ENCODE measurements at places on chromosomes 3 and 15. TPM values are rescaled to one million over a fixed set of nuclear protein-coding genes. Genes with fewer than 3 reads are reported as not detected.

DNA sequence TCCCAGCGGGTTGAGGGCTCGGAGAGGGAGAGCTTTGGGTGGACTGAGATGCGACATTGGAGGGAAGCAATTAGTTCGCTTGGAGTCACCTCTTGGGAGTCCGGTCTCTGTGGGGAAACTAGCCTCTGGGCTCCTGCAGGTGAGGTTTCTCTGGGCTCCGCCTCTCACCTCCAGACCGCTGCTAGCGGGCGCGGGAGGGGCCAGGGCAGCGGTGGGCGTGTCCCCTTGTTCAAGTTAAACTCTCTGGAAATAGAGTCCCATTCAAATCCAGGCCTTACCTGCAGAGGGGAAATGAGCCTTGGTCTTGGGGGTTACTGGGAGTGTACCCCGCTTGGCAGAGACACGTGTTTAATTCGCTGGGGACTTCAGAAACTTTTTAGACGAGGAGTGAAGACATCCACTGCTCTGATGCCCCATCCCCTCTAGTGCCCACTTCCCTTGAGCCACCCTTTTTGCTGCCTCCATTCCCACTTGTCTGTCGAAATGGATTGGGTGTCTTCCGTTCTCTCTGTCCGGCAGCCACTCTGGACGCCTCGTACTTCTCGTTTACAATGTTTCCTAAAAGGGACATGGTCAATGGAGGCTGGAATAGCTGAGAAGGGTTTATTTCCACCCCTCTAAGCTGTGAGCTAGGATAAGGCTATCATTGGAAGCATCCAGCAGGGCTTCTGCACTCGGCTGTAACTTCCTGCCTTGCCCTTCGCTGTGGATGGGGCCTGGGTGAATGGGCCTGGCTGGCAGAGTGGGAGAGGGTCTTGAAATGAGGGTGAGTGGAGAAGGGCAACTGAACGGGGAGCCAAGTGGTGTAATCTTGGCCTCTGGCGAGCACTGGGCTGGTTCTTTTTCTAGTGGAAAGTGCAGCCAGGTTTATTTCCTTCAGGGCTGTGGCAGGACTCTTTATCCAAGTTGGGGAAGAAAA lies 1.1 kb downstream of the MITF start:
- no peak for DNase-seq

DNA sequence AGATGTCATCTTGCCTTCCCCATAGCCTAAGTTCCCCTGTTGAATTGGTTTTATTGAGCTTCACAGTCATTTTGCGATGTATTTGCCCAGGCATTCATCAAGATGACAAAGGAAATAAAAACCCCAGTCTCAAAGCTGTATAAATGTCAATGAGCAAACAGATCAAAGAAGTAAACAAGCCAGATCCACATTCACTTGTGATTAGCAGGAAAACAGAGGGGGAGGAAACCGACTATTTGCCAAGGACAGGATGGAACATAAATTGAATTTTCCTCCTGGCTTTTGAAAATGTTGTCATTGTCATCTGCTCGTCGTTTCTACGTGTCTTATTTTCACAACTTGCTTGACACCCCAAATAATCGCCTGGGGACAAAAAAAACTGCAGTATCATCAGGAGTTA lies 83.5 kb downstream of the SV2B start:
- DNase-seq: no peak

DNA sequence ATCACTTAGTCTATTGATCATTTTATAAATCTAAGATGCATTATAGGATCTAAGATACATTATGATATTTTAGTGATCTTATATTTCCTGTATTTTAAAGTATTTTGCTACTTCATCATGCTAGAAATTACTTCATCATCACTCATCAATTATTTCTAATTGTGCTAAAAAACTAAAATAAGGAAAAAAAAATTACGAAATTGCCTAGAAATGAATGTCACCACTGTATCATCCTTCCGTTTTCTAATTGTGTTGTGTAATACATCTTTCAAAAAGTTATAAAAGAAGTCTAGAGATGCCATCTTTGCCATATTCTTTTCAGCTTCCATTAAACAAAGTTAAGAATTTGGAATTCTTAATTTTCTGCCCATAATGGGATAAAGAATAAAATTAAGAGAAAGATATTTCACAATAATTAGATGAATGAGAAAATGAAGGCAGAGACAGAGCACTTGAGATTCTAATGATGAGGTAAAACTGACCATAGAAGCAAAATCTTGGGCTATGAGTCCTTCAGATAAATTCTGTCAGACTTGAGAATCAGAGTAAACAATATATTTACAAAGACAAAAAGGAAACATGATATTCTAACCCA lies 48.8 kb downstream of the ALDH1A2 start:
- DNase-seq: no peak

DNA sequence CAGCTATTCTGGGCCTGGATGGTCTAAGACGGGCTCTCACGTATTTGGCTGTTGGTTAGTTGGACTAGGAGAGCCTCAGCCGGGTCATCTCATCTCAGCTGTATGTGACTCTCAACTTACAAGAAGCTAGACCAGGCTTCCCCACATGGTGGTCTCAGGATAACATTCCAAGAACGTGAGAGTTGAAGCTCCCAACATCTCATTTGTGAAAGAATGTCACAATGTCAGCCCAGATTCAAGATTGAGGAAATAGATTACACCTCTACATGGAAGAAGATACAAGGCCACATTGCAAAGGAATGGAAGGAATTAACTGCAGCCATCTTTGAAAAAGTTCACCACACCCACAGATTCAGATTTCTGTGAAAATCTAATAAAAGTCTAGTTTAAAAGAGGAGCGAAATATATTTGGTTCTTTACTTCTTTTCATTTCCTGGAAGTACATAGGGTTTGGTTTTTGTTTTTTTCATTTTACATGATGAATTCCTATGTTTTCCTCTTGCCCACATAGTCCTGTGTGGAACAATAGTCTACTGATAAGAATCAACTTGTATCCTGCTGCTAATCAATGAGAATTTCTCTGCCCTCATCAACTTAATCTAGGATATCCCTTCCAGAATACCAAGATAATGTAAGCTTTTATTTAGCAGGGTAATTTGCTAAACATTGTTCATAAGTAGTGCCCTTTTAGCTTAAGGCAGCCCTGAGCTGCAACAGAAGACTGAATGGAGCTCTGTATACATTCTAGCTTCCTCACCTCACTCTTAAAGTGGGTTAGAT lies 116.5 kb downstream of the CMSS1 start:
- DNase-seq: no peak

The SCN11A gene
- total RNA-seq: under 0.01 TPM

The PLSCR2 gene
- not detected for total RNA-seq

The RBMS3 gene
- total RNA-seq: 85.9 TPM

The SPATA12 gene
- not detected for total RNA-seq

The SLC25A26 gene
- 18.1 TPM for total RNA-seq

All from fibroblast of villous mesenchyme (primary cell).